Activated CD4-positive, alpha-beta T cell treated with anti-CD3 and anti-CD28 coated beads for 4 hours (primary cell): ENCODE measurements at places on chromosomes 11 and 22.

DNA sequence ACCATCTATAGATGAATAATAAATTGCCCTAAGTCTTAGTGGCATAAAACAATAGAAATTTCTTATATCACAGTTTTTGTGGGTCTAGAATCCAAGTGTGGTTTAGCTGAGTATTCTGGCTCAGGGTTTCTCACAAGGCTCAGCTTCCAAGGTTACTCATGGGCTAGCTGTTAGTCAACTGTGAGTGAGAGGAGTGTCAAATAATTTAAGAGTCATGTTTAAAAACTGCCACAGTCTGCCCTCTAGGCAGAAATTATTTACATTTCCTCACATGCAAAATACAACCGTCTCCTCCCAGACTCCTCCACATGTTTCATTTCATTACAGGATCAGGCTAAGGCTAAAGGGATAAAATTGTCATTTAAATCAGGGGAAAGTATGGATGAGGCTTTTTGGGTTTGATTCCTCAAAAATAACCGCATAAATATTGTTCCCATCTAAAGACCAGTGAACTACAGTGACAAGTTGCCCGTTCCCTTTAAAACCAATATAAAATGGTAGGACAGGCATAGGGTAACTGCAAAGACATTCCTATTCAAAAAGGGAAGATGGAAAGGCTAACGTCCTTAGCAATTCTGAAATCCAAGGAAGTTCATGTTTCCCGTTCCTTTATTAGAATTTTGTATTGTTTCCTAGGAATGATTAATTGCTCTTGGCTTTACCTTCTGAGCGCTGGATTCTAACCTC lies 324.3 kb downstream of the DYNC2H1 start:
- DNase-seq, result no peak

DNA sequence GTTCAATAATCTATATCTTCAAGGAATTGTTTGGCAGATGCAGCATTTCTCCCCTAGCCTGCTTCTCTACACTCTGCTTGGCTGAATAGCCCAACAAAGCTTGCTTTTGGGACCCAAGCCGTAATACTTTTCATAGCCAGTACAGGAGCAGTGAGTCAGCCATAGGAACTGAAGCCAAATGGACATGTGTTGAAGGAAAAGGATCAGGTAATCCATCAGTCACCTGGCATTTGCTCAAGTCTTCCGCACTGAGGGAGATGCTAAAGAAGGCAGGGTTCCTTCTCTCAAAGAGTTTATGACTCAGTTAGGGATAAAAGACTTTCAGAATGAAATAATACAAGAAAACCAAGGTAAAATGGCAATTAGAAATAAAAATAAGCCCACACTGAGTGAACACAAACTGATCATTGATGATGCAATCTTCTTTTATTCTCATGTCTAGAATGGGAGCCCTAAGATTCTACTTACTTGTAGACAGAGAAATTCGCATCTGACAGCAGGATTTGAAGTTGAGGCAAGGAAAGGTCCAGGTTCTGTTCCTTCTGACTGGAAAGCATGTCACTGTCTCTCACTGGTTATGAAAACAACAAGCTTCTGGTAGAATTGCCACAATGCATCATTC lies 13.2 kb downstream of the C11orf87 start:
- no peak for DNase-seq

DNA sequence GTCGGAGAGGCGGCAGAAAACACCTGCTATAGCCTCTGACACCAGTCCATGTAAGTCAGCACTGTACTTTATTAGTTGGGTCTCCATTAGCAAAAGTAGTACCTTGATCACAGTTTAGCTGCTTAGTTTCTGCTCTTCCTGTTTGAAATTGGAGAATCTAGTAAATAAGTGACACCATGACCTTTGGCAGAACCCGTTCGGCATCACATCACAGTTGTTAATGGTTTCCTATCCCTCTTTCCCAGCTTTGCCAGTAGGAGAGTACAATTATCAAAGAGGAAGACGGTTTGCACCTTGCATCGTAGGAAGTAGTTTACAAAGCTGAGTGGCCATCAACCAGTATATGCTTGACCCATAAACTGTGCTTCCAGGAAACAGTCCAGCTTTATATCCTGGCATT lies 101.8 kb downstream of the TRIM44 start:
- DNase-seq, result no peak

DNA sequence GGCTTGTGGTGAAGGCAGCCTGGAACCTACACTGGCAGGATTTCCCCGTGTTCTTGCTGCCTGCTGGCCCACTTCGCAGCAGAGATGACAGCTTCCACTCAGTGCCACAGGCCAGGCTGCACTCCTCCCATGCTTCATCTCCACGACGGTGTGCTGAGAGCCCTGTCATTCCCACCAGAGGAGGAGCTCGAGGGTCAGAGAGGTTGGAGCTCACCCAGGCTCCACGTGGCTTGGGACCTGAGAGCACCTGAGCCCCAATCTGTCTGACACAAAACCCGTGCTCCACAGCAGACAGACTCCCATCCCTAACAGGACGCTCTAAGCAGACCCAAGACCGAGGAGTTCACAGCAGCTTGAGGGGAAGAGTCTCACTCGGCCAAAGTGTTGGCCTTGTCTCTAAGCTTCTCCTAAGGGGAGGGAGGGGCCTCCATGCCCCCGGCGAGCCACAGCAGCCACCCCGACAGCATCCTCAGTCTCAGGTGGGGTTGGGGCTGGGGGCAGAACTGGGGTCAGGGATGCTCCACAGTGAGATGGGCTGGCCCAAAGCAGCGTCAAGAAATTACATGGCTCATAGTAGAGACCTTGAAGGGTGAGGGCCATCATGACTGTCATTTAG lies 10.7 kb downstream of the LRFN4 start:
- DNase-seq, result no peak

DNA sequence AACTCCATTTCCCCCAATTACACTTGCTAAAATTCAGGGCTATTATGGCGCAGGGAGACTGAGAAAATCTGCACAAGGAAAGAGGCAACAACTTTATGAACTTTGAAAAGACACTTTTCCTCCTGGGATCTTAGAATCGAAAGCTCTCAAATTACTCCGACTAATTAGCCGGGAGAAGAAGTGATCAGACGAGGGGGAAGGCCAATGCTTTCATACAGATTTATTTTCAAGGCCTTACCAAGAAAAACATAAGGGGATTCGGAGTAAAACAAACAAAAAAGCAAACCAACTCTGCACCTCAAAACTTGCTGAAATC lies 1.6 kb downstream of the PAX6 start:
- no peak for DNase-seq

- no peak for DNase-seq
These were observed 9.3 kb upstream of the NUP50 start for GRCh38 chr22:45154383-45154782.

DNA sequence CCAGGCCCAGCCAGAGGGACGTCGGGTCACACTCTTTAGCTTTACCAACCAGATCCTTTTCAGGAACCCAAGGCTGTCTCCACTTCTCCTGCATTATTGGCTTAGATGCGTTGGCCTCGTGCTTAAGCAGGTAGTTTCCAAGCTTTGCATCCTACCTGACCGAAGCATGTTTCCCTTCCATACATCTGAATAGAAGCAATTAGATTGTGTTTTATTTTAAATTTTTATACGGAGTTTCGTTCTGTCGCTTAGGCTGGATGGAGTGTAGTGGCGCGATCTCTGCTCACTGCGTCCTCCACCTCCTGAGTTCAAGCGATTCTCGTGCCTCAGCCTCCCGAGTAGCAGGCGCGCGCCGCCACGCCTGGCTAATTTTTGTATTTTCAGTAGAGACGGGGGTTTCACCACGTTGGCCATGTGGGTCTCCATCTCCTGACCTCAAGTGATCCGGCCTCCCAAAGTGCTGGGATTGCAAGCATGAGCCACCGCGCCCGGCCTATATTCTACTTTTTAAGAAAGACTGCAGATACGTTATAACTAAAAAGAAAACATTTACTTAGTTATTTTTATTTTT lies 677 bp downstream of the DYNC2H1 start:
- no peak for DNase-seq

- no peak for DNase-seq
These were observed 73.8 kb upstream of the RTL6 start for GRCh38 chr22:44571566-44572413.

- DNase-seq, result no peak
These were observed 39.3 kb upstream of the TP53I11 start for GRCh38 chr11:44989831-44990566.

GRCh38 chr11:62394825-62395538 lies 23.9 kb upstream of the SCGB1A1 start:
- DNase-seq, result peak; percentile 40

GRCh38 chr11:30991376-30991775 lies 378.2 kb downstream of the DCDC1 start:
- DNase-seq, result no peak
